ENCODE measurements at places on chromosomes 12 and 14.

- no peak for DNase-seq
These were observed 4.3 kb downstream of the MFAP5 start for GRCh38 chr12:8658346-8658745.

- DNase-seq: no peak
These were observed 31.7 kb downstream of the RPGRIP1 start for GRCh38 chr14:21311614-21312013.

DNA sequence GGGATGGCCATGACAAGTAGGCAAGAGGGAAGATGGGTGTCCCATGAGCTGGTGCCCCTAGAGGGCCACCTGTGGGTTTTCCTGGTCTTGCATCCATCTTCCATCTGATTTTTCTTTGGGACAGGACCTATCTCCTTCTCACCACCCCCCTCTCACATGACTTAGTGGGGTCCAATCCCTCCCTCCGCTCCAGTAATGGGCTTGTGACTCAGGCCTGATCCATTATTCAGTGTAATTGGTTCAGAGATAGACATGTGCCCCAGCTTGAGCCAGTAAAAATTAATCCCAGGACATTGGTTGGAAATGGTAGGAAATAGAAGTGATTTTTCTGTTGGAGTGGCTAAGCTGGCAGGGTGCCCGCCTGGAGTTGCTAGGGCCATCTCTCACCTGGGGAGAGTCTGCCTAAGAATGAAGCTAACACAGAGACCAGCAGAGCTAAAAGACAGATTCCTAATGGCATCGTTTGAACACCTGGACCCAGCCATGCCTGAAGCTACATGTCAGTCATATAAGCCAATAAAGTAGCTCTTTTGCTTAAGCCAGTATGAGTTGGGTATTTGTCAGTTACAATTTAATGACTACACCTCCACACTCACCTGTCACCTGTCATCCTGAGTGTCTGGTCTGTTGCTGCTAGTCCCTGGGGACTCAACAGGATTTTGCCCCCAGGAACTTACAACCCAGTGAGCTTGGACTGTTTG, 14.7 kb downstream of the RASAL1 start:
- no peak for DNase-seq

DNA sequence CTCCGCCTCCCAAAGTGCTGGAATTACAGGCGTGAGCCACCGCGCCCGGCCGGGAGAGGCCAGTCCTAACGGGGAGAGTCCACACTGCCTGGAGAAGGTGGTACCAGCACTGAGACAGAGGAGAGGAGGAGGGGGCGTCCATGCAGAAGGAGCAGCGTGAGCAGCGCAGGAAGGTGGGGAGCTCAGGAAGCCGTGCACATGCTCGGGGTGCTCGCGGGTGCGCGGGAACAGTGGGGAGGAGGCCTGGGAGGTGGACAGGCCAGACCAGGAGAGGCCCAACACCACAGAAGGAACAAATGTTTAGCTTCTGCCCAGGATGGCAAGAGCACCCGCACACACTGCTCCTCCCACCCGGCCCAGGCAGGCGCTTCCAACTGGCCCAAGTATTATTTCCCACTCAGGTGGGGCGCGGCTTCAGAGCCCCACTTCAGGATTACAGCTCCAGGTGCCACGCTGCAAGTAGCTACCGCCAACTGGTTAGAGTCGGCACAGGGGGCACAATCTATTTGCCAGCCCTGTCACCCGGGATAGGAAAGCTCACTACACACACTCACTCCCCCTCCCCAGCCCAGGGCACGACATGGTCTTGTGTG, 80.8 kb upstream of the BCL11B start:
- no peak for DNase-seq

DNA sequence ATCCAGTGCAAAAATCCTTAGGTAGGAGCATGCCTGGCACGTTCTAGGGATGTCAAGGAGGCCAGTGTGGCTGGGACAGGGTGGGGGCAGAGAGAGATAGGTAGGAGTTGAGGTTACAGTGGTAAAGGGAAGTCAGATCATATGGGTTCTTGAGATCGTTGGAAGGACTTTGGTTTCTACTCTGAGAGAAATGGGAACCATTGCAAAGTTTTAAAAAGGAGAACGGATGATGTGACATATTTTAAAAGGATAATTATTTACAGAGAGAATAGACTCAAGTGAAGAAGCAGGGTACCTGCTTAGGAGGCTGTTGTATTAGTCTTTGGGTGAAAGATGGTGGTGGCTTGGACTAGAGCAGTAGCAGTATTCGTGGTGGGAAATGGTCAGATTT, 47.6 kb upstream of the ATP2B1 start:
- no peak for DNase-seq

DNA sequence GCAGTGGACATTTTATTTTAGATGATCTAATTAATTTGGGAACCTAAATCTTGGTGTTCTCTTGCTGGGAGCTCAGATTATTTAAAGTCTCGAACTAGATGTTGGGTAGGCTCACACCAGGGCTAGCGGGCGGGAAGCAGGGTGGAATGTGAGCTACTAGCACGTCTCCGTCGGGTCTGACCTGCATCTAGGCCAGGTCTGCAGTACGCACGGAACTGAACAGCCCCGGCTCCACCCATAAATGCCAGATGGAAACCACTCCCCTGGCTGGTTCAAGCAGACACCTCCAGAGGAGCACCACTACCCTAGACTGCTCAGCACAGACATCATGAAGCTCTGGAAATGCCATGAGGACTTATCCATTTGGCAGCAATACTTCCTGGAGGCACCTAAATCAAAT, 10.3 kb downstream of the ZNF605 start:
- no peak for DNase-seq

DNA sequence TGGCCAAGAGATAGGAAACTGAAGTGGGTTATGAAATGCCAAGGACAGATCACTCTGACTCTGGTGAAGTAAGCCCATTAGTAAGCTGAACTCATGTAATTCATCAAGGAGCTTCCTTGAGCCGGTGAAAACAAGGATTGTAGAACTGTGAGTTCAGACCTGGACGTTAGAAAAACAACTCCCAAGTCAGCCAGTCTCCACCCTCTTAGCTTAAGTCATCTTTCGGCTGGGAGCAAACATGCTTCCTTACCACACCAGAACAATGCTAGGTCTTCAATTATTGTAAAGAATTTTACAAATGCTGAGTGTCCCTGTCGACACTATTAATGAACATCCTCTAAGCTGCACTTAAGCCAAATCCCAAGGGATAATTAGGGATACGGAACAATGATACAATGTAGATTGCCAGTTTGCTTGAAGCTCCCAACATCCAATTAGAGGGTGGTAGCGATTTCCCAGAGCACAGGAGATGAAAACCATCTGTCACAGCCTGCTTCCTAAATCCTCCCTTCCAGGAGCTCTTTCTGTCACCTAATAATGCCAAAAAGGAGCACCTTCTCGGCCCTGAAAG, 45.7 kb upstream of the VASH1 start:
- DNase-seq: no peak

- no peak for DNase-seq
These were observed 51.1 kb downstream of the SLC25A47 start for GRCh38 chr14:100374270-100374669.

DNA sequence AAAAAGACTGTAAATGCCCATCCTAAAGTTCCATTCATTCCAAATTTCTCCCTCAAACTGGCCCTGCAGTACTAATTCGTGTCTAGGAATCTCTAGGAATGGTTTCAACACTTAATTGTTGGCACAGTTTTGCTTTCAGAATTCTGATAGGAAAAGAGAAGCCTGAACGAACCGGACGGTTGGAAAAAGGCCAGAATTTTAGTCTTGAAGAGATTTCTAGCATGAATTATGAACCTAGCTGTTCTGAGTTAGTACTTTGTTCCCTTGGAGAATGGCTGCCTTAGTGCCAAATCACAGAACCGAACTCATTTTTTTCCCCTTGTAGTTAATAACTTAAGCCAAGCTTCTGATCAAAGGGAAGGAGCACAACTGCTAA, 262.6 kb downstream of the ADAMTS20 start:
- DNase-seq: no peak

DNA sequence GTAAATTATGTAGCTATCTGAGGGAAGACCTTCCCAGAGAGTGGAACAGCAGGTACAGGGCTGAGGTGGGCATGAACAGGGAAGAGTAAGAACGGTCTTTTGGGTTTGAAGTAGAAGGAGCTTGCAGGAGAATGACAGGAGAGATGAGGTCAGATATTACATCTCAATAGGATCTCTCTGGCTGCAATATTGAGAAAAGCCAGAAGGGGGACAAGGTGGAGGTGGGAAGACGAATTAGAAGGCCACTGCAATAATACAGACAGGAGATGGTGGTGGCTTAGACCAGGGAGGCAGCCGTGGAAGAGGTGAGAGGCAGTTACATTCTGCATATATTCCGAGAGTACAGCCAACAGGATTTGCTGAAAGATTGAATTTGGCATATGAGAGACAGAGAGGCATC, 310.2 kb downstream of the APAF1 start:
- no peak for DNase-seq

DNA sequence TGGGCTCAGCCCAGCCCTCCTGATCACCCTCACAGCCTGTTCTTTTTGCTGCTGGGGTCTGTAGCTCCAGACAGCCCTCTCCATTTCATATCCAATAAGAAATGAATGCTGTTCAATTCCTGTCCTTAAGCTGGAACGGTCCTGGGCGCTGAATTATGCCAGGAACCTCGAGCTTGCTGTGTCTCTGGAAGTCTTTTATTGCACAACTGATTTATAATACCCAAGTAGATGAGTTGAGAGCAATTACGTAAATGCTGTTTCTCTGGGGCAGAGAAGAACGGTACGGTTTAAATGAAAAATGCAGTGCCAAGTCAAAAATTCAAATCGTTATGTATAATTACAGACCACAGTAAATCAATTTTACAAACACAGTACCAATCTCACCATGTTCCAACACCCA, 161.0 kb downstream of the SAMD4A start:
- DNase-seq: no peak

- DNase-seq: no peak
These were observed 210.5 kb downstream of the SNAPC1 start for GRCh38 chr14:61972711-61973110.

DNA sequence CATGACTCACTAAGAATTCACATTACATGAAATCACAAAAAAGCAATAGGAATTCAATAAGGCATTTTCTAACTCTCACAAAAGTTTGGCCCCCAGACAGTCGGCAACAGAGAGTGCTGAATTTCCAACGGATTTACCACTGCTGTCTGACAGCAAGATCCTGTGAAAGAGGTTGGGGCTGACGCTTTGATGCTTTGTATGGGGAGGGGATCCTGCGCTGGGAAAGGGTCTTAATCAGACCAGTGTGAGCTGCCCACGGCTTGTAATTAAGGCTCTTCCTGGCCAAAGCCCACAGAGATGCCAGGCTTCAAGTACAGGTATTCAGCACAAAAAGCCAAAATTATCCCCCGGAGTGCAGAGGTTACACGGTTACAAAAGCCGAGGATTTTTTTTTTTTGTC, 66.8 kb upstream of the TMCC3 start:
- no peak for DNase-seq

GRCh38 chr12:3882896-3883564, 9.8 kb upstream of the PARP11 start:
- no peak for DNase-seq

DNA sequence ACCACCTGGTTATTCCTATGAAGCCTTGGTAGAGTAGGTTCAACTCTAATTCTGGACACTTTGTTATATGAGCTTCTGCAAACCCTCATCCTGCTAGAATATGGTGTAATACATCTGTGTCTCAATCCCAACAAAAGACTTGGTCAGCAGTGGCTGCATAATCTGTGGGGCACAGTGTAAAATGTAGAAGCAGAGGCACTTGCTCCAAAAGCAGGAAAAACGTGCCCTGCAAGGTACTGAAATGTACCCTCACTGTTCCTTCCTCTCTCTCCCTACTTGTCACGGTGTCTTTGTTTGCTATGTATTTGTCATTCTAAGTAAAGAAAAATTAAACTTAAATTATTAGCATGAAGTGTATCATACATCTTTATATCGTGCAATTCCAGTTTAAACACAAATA, 267.9 kb downstream of the BCL11B start:
- DNase-seq: no peak

- DNase-seq: no peak
These were observed 64.6 kb downstream of the SLC24A4 start for GRCh38 chr14:92387578-92387977.

GRCh38 chr12:30974746-30975500, 48.4 kb downstream of the TSPAN11 start:
- no peak for DNase-seq

DNA sequence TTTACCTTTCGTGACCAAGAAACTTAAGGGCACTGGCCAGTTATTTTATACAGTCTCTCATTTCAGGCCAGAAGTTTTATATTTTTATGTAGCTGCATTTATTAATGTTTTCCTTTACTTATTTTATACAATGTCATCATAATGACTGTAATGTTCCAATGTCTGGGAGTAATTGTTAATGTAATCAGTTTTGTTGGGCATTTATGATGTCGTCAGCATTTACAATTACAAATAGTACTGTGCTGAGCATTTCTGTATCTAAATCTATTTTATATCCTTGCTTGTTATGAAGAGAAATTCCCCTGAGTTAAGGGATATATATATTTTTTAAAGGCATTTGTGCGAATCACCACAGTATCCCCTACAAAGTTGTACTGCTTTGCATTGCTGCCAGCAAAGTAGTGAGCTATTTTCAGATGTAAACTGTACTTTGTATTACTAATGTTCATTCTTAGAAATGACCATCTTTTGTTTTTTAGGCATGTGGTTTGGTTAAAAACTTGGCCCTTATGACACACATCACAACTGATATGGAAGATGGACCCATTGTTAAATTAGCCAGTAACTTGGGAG, 74.4 kb downstream of the POLR3B start:
- DNase-seq: no peak

DNA sequence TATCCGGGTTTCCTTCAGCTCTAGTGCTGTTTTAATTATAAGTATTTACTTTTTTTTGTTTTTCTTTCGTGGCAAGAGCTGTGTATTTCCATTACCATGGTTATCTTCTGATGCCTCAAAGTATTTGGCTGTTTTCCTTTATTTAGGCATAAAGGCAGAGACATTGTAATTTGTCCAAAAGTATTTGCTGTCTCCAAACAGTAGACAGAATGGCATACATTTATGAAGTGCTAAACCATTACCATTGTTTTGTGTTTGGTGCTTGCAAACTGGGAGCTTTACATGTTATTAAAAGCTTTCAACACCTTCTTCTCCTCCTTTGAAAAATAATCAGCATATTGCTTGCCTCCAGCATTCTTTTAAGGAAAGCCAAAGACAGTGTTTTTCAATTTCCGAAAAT, 46.3 kb downstream of the FLRT2 start:
- no peak for DNase-seq

DNA sequence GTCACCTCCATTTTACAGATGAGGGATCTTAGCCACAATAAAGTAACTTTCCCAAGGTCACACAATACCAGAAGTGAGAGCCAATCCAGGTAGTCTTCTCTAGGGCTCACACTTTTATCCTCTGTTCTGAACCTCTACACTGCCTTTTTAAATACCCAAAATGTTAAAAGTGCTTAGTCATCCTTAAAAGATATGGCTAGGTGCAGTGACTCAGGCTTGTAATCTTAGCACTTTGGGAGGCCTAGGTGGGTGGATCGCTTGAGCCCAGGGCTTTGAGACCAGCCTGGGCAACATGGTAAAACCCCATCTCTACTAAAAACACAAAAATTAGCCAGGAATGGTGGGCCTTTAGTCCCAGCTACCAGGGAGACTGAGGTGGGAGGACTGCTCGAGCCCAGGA, 104.1 kb upstream of the PPP4R3A start:
- no peak for DNase-seq
